ENCODE measurements at places on chromosomes 13 and 19.

DNA sequence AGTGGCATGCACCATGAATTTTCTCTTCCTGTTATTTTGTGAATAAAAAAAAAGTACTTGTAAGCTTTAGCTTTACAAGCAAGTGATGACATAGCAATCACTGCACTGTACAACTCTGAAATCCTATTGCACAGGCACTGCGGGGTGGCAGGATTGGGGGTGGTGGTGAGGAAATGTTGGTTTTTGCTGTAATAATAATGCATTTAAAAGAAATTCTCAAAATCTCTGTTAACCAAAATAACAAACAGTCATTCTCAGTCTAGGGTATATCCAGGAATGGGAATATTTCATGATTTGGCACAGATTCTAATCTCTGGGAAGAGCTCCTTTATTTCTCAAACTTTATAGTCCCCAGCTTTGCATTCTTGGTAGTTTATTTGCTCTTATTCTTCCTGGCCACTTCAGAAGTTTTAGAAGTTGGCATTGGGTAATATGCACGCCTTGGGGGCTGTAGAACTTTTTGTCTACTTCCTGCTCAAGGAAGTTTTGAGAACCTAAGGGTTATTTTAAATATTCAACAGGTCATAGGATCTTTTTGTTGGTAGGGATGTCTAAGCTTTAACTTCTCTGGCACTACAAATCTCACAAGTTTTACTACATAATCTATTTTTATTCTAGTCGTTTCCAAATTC, 353.0 kb upstream of the KLF12 start:
- no peak for DNase-seq

- no peak for DNase-seq
Measured at GRCh38 chr19:2239771-2240770, 3.4 kb downstream of the SF3A2 start.

GRCh38 chr13:49995625-49996101, 1.2 kb upstream of the TRIM13 start:
- DNase-seq = peak; percentile 20

- no peak for DNase-seq
Measured at GRCh38 chr13:23844132-23844531, 45.1 kb downstream of the MIPEP start.

GRCh38 chr19:38093587-38093986, 130.4 kb downstream of the DPF1 start:
- DNase-seq = no peak

All from left renal pelvis (tissue), 4 donors.